ENCODE measurements at places on chromosomes 1 and 21. TPM values are rescaled to one million over a fixed set of nuclear protein-coding genes. Genes with fewer than 3 reads are reported as not detected.

SLC2A1 gene
- 130 TPM for total RNA-seq

EDARADD gene
- 2.9 TPM for total RNA-seq

TFF2 gene
- not detected for total RNA-seq

DIRAS3 gene
- total RNA-seq: 1.2 TPM

ALX3 gene
- total RNA-seq: not detected

LENEP gene
- not detected for total RNA-seq

CACNA1S gene
- not detected for total RNA-seq

OR6N1 gene
- total RNA-seq: not detected

ZBTB8B gene
- total RNA-seq: under 0.01 TPM

SAMD13 gene
- total RNA-seq: 0.61 TPM

MRAP gene
- not detected for total RNA-seq

ALPL gene
- total RNA-seq: 0.33 TPM

ANGPTL3 gene
- not detected for total RNA-seq

PRR9 gene
- not detected for total RNA-seq

NPHS2 gene
- not detected for total RNA-seq

PDE9A gene
- total RNA-seq: 1.1 TPM

RNF186 gene
- not detected for total RNA-seq

LRRC8C gene
- total RNA-seq: 16.9 TPM

EPHA8 gene
- not detected for total RNA-seq

FCGR3A gene
- not detected for total RNA-seq

DISP1 gene
- total RNA-seq: 1.8 TPM

RUNX3 gene
- total RNA-seq: 6.5 TPM

SAMD11 gene
- 14.4 TPM for total RNA-seq

SHE gene
- 0.02 TPM for total RNA-seq

CFHR4 gene
- not detected for total RNA-seq

OR2T35 gene
- not detected for total RNA-seq

IQGAP3 gene
- 13.6 TPM for total RNA-seq

PLA2G2A gene
- total RNA-seq: not detected

WLS gene
- total RNA-seq: 22.8 TPM

FBXO2 gene
- total RNA-seq: 9.3 TPM

SLC6A9 gene
- 16.8 TPM for total RNA-seq

ZNF593OS gene
- 0.26 TPM for total RNA-seq

OR2T5 gene
- not detected for total RNA-seq

DISP3 gene
- total RNA-seq: 0.28 TPM

C4BPA gene
- total RNA-seq: 0.58 TPM

NBL1 gene
- 24.5 TPM for total RNA-seq

SCAF4 gene
- total RNA-seq: 20.6 TPM

HENMT1 gene
- 6.0 TPM for total RNA-seq

DRAXIN gene
- total RNA-seq: 0.13 TPM

MROH7 gene
- not detected for total RNA-seq

CD101 gene
- total RNA-seq: 0.60 TPM

NUF2 gene
- total RNA-seq: 28.7 TPM

SRGAP2 gene
- 27.3 TPM for total RNA-seq

EPHB2 gene
- 64.1 TPM for total RNA-seq
